ENCODE measurements at places on chromosomes 13 and 19.

DNA sequence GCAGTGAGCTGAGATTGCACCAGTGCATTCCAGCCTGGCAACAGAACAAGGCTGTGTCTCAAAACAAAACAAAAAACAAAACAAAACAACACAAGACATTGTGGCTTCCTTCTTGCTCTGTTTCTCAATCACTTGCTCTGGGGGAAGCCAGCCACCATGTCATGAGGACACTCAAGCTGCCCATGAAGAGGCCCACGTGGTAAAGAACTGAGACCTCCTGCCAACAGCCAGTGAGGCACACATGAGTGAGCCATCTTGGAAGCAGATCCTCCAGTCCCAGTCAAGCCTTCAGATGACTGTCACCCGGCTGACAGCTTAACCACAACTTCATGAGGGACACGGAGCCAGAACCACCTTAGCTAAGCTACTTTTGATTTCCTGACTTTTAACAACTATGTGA lies 25.2 kb downstream of the CPT1C start:
- no peak for DNase-seq

- peak; percentile 33 for DNase-seq
Measured at GRCh38 chr13:45511310-45512097, 46.8 kb downstream of the COG3 start.

GRCh38 chr13:74871369-74872070 lies 610.4 kb downstream of the TBC1D4 start:
- DNase-seq: no peak

- no peak for DNase-seq
Measured at GRCh38 chr13:28067491-28067890, 32.9 kb downstream of the FLT3 start.

DNA sequence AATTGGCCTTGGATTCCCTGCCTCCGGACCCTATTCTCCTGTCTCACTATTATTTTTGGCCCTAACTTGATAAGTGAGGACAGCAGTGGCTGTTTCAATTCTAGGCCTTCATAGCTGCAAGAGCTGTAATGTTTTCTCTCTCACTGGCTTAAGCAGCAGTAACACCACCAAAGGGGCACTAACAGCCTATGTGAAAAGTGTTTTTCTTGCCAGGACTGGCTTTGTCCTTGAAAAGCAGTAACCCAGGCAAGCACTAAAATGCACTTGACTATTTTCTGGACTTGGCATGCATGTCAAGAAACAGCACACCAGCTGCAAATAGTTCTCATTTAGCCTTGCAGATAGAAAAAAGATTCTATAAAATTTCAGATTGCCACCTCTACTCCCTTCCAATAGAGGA lies 9.3 kb upstream of the FBXL3 start:
- DNase-seq: no peak

- DNase-seq: no peak
Measured at GRCh38 chr19:14476673-14477401, 1.7 kb upstream of the PTGER1 start.

DNA sequence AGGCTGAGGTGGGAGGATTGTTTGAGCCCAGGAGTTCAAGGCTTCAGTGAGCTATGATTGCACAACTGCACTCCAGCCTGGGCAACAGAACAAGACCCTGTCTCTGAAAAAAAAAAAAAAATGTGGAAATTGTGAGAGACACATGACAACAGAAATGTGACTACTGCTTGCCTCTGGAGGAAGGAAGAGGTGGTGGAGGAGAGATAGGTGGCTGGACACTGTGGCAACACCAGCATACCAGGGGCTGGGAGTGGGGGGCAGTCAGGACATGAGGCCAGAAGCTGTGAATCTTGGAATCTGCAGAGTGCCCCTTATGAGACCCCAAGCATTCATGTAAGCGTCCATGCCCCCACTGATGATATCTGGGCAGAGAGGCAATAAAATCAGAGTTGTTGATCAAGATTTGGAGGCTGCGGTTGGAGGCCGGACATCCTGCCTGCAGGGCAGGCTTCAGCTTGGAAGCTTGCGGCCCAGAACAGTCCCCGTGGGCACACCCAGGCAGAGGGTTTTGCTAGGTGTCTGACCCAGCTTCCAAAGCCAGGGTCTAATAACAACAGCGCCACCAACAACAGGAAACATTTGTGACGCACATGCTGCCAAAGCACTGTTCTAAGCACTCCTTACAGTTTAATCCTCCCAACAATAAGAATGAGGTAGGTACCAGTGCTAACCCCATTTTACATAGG lies 16.9 kb downstream of the FAM187B start:
- DNase-seq: no peak

DNA sequence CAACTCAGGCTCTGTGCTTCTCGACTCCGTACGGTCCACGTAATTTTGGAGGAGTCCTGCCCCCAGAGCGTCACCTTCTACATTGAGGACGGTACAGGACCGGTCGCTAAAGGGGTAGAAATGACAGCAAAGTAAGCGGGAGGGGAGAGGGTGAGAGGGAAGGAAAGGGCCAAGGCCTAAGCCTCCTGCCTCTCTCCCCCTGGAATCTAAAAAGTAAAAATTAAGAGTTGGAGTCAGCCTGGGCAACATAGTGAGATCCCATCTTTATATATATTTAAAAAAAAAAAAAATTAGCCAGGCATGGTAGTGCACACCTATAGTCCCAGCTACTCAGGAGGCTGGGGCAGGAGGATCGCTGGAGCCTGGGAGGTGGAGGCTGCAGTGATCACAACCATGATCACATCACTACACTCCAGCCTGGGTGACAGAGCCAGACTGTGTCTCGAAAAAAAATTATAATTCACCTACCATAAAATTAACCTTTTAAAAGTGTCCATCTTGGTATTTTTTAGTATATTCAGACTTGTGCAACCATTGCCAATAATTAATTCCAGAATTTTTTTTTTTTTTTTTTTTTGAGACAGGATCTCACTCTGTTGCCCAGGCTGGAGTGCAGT lies 12.6 kb downstream of the SLC1A5 start:
- no peak for DNase-seq

GRCh38 chr19:29841559-29842367 lies 30.0 kb downstream of the CCNE1 start:
- no peak for DNase-seq

DNA sequence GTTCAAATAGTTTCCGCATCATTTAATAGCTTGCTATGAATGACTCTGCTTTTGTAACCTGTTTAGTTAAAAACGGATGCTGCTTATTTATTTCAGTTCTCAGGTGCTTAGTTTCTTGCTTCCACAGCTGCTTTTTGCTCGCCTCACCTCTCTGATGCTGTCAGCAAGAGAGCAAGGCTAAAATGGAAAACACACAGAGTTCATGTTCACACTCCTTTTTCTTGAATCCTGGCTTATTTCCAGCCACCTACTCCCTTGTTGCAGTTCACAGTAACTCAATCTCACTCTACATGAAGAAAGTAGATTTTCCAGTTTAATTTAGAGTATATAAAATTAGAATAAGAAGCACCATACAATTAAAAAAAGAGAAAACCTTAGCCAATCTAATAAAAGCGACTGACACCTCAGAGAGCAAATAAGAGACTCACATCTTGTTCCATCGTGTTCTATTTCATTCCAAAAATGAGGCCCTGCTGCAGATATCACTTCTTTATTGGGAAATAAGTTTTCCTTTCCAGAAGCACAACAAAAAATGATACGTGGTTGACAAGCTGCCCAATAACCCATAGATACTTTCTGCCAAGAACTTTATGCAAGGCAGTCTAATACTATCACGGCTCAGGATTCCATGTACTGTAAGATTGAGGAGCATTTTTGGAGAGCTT lies 326.1 kb upstream of the SLITRK1 start:
- no peak for DNase-seq

- no peak for DNase-seq
Measured at GRCh38 chr19:13834244-13835069, 39.2 kb downstream of the ZSWIM4 start.

GRCh38 chr13:37385248-37385647 lies 213.3 kb downstream of the POSTN start:
- no peak for DNase-seq

GRCh38 chr19:3398900-3399278 lies 32.5 kb downstream of the NFIC start:
- DNase-seq: no peak

DNA sequence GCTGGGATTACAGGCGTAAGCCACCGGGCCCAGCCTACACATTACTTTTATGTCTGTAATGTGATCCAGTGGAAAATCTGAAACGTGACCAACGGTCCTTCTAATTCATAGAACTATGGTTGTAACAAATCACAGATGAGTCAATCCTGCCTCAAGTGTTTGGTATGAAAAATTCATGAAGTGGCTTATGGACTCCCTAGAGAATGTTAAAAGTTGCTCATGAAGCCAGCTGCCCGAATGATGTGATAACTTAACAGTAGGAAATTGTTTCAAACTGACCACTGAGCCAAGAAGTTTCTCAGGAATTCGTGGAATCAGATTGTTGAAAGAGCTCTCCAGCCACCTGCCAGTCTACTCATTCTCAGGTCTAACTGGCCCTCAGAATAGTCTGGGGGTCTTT lies 59.4 kb upstream of the FARP1 start:
- DNase-seq: no peak

DNA sequence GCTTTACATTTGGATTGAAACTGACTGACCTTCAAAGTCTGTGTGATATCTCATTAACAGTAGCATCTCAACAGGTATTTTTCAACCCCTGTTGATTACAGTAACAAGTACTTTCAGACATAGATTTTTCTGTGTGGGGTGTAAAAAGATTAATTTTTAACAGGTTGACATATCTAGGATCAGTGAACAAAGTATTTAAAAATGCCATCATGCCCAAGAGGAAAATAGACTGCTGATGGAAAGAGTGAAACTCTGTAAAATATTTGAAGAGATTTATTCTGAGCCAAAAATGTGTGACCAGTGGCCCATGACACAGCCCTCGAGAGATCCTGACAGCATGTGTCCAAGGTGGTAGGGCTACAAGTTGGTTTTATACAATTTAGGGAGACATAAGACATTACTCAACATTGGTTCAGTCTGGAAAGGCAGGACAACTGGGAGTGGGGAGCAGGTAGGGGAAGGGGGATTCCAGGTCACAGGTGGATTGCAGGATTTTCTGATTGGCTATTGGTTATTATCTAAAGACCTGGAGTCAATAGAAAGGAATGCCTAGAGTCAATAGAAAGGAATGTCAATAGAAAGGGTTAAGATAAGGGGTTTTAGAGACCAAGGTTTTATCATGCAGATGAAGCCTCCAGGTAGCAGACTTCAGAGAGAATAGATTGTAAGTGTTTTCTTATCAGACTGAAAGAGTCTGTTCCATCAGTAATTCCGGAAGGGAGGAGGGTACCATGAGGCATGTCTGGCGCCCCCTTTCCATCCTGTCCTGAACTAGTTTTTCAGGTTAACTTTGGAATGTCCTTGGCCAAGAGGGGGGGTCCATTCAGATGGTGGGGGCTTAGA lies 29.1 kb downstream of the TNFRSF19 start:
- no peak for DNase-seq

DNA sequence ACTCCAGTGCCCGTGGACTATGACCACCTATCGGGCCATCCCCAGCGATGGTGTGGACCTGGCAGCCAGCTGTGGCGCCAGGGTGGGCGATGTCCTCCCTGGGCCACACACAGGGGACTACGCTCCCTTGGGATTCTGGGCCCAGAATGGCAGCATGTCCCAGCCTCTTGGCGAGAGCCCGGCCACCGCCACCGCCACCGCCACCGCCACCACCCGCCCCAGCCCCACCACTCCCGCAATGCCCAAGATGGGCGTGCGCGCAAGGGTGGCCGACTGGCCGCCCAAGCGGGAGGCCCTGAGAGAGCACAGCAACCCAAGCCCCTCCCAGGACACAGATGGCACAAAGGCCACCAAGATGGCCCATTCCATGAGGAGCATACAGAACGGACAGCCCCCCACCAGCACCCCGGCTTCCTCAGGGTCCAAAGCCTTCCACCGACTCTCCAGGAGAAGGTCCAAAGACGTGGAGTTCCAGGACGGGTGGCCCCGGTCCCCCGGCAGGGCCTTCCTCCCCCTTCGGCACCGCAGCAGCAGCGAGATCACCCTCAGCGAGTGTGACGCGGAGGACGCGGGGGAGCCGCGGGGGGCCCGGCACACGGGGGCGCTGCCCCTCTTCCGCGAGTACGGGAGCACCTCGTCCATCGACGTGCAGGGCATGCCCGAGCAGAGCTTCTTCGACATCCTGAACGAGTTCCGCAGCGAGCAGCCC lies 142.3 kb downstream of the DPF1 start:
- DNase-seq: no peak

DNA sequence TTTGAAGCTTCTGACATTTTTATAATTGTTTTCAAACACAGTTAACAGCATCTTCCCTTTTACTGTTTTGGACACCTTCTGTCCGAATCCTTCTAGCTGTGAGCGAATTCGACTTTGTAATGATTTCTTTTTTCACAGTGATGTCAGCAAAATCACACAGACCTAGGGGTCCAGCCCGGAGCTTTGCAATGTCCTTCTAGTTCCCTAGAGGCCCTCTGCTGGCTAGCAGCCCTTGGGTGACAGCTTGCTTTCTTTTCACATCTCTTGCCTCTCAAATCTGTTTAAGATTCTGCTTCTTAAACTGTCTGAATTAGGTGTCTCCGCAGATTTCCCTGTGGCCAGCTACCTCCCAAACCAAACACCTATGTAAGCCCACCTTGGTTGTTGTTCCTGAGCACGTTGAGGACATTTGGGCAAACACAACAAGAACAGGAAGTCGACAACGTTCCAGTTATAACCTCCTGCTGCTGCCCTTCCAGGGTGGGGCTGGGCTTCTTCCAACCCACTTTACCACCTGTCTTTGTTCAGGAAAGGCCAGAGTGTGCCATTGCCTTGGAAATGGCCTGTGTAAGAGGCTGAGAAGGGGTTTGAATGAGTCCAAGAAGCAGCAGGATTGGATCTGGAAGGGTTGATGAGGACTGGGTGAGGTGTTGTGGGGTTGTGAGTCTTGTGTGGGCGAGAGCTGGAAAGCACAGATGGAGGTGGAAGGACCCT lies 123.1 kb downstream of the ATP8A2 start:
- no peak for DNase-seq

DNA sequence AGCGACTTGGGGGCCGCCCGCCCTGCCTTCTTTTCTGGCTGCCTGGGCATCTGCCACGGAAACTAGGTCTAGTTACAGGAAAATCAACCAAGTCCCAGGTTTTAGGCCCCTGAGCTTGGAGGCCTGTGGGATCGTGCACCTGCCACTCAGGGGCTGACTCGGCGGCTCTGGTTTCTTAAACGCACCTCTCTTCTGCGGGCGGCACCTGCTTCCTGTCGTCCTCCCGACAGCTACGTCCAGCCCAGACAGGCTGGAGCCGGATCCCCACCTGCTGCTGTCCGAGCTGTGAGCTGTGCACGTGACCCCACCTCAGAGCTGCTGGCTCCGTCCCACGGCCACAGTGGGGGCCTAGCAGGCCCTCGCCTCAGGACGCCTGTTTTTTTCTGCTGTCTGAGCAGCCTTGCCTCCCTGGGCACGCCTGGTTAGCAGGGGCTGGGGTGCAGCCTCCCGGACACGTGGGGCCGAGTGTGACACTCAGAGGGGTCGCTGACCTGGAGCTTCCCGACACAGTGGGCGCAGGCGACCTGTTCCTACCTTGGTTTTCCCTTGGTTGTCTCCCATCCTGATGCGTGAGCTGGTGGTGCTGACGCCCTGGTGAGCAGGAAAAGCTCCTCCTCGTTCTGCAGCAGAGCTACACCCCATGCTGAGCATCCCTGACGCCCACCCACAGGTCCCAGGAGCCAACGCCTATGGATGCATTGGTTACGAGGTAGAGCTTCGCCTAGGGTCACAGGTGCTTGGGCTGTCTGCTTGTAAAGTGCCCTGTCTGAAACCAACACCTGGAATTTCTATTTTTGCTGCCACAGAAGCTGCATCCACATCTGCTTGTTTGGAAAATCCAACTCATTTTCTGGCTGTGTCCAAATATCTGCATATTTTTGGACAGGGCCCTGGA lies 17.5 kb downstream of the TMEM255B start:
- DNase-seq: no peak

GRCh38 chr13:31706105-31706504 lies 33.2 kb upstream of the RXFP2 start:
- no peak for DNase-seq

- no peak for DNase-seq
Measured at GRCh38 chr13:39415008-39415802, 187.8 kb downstream of the LHFPL6 start.
